Activated naive CD4-positive, alpha-beta T cell (primary cell): ENCODE measurements at places on chromosomes 1 and 21.

DNA sequence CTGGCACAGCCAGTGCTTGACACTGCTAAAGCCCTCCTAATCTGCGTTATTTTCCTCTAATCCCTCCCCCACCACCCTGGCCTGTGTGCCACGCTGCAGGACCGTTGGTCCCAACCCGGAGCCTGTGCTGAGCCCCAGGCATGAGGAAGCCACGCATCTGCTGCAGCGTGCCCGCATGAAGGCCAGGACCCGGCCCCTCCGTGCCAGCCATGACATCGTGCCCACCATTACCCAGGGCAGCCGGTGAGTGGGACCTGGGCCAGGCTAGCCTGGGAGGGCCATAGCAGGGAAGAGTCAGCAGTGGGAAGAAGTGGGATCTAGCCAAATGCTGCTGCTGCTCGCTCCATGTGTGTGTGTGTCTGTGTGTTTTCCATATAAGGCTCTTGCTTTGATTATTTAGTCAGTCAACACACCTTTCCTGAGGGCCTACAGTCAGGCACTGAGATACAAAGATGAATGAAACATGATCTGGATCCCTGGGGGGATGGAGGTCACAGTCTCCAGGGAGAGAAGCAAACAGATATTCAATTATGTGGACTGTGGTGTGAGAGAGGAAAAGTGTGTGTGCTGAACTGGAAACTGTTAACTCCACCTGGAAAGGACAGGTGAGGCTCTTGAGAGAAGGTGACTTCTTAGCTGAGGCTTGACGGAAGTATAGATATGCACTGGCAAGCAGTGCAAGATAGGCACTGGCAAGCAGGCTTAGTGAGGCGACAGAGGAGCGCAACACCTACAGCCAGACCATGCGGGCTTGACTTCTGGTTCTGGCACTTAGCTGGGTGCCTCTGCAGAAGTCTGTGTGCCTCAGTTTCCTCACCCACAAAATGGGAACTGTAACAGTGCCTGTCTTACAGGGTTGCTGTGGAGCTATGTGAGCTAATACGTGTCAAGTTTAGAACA, 15.9 kb downstream of the KIAA1614 start:
- no peak for DNase-seq

DNA sequence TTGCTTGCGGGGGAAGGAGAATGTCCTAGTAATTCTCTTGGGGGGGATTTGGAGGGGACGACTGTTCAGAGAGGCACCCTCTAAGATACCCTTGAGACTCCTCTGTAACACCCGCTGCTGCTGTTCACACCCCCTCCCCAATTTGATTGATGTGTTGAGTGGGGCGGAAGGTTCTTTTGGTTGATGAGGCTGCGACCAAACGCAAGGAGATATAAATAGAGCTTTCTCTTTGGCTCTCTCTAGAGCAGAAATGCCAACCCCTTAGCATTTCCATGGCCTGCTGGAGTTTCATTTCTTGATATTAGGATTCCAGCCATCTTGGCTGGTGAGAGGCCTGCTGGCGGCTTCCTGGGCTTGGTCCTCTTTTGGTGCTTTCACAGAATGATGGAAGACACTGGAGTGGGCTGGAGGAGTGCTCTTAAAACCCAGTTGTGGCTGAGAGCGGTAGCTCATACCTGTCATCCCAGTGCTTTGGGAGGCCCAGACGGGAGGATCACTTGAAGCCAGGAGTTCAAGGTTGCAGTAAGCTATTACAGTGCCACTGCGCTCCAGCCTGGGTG, 2.0 kb downstream of the PIK3CD start:
- no peak for DNase-seq

GRCh38 chr1:205054013-205054412, 11.0 kb downstream of the CNTN2 start:
- DNase-seq, result no peak

- DNase-seq, result no peak
These were observed 122.6 kb downstream of the KCNJ6 start for GRCh38 chr21:37793660-37794059.

DNA sequence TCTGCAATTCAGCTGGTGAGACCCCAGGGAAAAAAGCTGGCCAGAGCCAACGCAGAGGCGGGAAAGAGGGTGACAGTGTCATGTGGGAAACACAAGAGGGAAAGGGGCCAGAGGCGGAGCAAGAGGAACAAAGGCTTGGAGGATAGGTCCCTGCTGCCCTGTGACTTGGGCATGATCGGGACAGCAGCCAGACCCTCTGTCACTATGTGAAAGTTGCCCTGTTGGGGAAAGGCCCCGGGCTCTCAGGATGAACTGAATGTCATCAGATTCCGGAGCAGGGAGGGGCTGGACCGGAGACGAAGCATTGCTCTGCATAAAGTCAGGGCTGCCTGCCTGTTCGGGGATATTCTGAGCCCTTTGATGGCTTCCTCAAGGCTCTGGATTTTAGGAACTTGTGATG, 5.7 kb upstream of the ELF3 start:
- no peak for DNase-seq

DNA sequence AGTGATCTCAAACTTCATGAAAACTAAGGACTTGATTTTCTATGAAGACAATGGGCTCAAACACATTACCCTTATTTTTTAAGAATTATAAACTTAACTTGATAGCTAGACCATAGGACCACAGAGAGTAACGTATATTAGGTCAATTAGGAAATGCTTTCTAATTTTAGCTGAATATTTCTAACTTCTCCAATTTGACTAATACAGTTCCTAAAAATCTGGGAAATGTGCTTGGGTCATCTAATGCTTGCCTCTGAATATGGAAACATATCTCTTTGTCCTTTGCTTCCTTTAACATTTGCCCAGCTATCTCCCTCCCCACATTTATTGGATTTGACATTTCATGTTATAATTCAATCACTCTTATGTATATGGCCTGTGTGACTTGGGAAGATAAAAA, 141.4 kb downstream of the LHX8 start:
- DNase-seq, result no peak

DNA sequence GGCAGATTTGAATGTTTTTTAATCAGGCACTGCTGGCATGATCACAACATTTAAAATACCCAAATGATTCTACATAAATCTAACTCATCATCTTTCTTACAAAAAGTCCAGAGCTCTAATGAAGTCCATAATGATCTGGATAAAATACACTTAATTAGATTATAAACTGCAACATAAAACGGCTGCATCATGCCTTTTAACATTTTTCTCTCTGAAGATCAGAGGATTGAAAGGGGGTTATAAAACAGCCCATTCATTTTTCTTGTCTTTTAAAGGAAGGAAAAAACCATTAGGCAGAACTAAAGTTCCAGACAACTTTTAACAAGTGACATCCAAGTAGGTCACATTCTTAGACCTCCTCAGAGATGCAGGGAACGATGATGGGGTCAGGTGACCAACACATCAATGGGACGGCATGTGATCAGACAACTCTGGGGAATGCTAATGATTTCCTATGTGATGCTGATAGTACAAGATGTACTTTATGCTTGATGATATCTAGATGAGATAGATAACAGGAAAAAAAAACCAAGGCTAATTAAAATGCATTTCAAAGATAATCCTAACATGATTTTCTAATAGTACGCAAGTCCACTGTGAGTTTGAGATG, 455.1 kb downstream of the SMYD3 start:
- DNase-seq, result no peak

DNA sequence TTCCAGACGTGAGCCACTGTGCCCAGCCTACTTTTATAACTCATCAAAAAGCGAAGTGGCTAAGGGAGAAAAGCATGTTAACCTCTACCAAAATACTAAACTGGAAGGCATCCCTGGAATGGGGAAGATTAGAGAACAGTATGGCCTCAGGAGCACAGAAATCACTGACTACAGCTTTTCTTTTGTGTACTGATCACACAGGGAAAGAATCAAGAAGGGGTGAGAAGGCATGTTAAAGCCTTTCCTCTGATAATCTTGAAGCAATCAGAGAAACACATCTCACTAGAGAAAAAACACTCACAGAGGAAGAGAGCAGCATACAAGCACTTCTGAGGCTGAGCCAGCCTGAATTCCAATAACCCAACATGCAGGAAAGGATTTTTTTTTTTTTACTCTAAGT, 10.7 kb downstream of the PCAT6 start:
- no peak for DNase-seq

- no peak for DNase-seq
These were observed 59.6 kb downstream of the VPS26C start for GRCh38 chr21:37207441-37208009.

DNA sequence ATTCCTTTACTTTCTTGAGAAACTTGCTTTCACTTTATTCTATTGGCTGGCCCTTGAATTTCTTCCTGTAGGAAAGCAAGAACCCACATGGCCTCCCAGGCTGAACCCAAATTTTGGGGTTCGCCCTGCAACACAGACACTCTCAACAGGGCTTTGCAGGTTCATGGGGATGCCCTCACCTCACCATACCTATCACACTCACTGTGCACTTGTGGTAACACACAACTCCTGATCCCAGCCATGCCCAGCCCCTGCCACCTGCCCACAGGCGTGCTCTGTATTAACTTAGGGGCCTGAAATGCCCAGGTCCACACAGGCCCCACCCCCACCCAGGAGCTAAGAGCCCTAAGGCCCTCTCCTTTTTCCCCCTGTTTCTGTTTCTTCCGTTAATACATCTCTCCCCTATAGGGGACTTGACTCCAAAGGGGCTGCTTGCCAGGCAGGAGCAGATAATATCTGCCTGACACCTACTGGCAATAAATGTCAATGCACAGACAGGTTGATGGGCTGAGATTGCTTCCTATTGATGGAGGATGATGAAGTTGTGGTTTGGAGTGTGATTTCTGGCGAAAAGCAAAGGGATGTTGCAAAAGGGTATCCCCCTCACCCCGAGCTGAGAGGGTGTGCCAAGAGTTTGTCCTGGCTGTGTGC, 171.5 kb downstream of the AJAP1 start:
- DNase-seq, result no peak

- no peak for DNase-seq
These were observed 1.7 kb upstream of the PDE9A start for GRCh38 chr21:42651515-42652401.

DNA sequence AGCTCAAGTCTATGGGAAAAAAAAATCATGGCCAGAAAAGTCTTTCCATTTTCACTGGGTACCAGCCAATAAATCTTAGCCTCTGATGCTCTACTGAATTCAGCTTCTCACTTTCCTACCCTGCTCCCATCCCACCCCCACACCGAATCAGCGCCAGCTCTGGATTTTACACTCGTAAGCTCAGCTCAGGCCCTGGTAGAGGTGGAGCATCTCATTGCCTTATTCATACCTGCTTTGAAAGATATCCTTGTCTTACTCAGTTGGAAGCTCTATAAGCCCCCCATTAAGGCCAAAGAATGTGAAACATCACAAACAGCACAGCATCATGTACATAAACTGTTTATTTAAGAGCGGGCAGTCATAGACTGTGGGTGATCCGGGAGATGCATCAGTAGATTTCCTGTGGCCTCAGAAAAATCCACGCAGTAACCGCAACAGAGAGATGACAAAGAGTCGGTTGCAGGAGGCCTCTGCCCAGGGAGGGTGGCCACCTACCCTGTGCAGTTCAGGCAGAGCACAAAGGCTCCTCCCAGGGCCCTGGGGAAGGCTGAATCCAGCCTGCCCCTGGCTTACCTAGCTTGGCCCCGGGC, 36.4 kb upstream of the ETS2 start:
- DNase-seq, result no peak
